ENCODE measurements at places on chromosomes 2 and 18.
A peak's percentile ranks its signal among the peaks of the same experiment; 100 is the strongest.

- no peak for DNase-seq
Measured at GRCh38 chr2:216690853-216691741, 4.3 kb downstream of the IGFBP5 start.

DNA sequence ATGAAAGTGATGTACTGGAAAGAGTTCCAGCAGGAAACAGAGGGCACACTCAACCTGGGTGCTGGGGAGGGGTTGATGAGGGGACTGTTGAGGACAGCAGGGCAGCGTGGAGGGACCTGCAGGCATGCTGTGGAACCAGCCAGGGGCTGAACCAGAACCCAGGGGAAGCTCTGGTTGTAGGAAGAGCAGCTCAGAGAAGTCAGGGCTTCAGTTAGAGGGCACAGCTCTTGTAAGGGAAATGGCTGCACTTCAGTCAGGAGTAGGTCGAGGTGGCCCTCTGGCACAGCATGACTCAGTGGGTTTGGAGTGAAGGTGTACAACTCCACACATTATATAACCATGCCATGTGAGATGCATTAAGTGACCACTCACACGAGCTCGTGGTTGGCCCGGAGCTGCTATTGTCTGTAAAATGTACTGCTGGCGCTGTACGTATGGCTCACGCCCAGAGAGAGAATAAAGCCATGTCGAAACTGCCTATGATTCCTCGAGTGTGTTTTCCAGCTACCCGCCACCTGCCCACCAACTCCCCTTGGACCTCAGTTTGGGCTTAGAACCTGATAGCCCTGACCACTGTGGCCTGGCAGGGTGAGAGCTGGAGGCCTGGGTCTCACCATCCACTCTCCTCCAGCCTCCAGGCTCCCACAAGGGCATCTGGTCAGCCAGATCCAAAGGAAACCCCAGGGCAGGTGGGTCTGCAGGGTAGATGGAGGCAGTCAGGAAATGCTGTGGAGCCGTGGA is 136.5 kb upstream of the HS6ST1 start:
- no peak for DNase-seq

- DNase-seq = no peak
Measured at GRCh38 chr2:101864426-101864825, 127.3 kb upstream of the IL1R2 start.

DNA sequence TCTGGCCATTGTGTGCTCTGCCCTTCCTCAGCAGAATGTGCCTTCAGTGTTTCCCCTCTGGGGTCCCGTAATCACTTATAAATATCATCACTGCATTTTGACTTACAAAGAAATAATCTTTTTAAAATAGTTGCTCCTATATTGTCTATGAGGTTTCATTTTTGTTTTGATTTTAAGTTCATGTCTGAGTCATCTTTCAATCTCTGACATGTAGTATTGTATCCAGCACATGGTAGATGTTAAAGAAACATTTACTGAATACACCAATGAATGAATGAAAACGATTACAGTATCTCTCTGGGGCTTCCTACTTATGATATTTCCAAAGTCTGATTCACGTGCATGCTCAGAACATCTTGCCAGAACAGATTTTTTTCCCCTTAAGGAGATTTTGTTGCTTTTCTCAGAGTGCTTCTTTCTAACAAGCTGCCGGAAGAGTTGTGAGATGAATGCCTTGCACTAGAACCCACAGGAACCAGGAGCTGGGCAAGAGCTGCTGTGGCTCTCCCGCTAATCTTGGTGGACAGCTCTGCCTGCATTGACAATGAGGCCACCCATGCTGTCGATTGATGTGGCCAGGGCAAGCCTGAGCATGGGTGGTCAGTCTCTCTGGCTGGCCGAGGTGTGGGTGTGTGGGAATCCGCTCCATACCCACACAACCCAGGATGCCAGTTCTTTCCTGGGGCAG is 199.4 kb downstream of the CYRIA start:
- no peak for DNase-seq

- no peak for DNase-seq
Measured at GRCh38 chr2:210536973-210537650, 19.3 kb upstream of the CPS1 start.

- DNase-seq = no peak
Measured at GRCh38 chr2:239167011-239167673, 233.7 kb downstream of the HDAC4 start.

DNA sequence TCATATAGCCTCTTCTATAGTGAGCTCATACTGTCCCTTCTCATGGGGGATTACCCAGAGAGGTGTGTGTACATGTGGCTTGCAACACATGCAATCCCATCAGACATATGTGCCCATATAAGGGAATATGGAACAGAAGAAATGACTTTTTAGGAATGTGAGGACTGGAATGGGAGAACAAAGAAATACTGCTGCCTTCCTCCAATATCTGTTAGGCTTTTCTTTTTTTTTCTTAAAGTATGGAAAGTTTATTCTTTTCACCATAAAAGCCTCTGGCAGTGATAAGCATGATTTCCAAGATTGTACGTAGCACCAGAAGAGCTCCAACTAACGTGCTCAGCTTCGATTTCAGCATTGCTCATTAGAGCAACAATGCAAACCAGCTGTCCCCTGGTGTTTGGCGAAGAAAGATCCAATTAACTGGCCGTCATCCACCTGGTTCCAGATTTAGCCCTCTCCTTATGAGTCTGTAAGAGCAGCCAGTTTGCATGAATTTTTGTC is 113.6 kb downstream of the ADCYAP1 start:
- no peak for DNase-seq

GRCh38 chr2:64608867-64609226 is 44.9 kb downstream of the SERTAD2 start:
- DNase-seq = no peak

DNA sequence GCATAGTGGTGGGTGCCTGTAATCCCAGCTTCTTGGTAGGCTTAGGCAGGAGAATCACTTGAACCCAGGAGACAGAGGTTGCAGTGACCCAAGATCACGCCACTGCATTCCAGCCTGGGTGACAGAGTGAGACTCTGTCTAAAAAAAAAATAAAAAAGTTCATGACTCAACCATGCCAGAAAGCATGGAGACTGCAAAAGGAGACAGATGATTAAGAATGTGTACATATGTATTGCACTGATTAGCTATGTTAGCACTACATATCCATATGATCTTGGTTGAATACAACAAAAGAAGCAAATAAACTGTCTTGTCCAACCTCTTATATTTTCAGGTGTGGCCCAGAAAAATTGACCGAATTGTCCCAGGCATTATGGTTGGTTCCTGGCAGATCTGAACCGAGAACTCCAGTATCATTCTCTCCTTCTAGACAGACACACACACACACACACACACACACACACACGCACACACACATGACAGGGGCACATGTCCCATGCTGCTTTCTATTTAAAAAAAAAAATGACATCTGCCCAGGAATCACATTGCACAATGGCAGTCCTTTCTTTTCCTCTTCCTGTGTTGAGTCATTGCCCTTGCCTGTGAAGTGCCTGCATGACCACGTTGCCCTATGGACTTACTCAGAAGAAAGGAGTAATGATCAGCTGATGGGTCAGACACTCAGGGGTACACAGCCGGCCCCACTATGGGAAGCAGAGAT is 65.6 kb downstream of the MYCN start:
- DNase-seq = no peak

- no peak for DNase-seq
Measured at GRCh38 chr2:207534417-207534816, 4.7 kb downstream of the CREB1 start.

- no peak for DNase-seq
Measured at GRCh38 chr18:750456-750855, 38.0 kb upstream of the ENOSF1 start.

GRCh38 chr2:86065512-86065911 is 40.2 kb downstream of the POLR1A start:
- no peak for DNase-seq

DNA sequence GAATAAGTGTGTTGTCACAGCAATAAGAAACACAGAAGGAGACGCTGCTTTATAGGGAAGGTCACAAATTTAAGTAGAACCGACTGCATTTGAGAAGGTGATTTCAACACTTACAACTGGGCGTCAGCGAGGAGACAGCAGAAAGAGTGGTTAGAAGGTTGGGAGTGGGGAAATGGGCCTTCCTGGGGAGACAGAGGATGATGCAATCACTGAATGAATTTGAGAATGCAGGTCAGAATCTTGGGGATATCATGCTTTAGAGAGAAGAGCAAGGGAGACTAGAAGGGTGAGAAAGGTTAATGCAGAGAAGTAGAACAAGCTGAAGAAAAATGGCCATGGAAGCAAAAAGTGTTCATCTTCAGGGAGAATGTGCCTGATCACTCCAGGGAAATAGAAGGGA is 616.1 kb upstream of the FAM98A start:
- no peak for DNase-seq

DNA sequence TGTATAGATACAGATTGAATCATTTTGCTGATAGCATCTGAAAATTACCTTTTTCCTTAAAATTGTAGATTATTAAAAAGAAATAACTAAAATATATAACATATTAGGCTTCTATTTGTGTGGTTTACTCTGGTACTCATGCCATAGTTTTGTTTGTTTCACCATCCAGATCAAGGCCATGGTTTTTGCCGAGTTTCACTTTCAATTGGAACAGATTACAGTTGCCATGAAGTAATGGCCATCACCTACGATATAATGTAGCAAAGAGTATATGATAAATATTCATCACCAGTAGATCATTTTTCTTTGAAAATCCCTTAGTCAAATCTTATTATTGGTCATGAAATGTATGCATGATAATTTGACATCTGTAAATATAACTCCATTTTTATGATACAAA is 11.9 kb upstream of the DNAH7 start:
- DNase-seq = no peak

GRCh38 chr2:68766376-68766845 is 31.8 kb downstream of the ARHGAP25 start:
- DNase-seq = peak; percentile 62

All from T-helper 22 cell (primary cell).